ENCODE measurements at places on chromosomes 13 and 19.

GRCh38 chr13:32175307-32175706 is 139.9 kb downstream of the ZAR1L start:
- no peak for DNase-seq

DNA sequence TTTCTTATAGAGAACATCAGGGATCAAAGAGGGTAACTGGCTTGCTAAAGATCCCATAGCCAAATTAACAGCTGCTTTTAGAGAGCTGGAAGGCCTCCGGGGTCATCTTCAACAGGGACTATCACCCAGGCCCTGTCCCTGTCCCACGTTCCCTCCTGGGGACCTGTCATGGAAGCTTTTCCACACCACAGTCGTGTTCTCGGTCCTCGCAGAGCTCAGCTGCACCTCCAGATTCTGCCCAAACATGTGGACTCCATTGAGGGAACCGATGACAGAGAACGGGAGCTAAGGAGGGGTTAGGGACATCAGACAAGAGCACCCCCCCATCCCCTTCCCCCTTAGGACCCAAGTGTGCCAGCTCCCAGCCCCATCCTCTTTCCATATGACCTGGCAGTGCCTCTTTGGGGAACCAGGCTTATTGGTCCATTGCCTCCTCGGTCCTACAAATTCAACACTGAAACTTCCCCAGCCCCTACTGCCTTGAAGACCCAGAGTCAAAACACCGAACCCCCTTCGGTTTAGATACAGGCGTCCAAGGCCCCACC is 568 bp downstream of the FUZ start:
- no peak for DNase-seq

GRCh38 chr13:73966331-73966730 is 167.9 kb downstream of the KLF12 start:
- DNase-seq, result no peak

- no peak for DNase-seq
Observed at GRCh38 chr19:46635920-46636761, at the start of gene GNG8. Gene GNG8, minus strand, starts transcription at chr19:46636202. Its CDS starts 1,520 bp downstream, at chr19:46634682.

DNA sequence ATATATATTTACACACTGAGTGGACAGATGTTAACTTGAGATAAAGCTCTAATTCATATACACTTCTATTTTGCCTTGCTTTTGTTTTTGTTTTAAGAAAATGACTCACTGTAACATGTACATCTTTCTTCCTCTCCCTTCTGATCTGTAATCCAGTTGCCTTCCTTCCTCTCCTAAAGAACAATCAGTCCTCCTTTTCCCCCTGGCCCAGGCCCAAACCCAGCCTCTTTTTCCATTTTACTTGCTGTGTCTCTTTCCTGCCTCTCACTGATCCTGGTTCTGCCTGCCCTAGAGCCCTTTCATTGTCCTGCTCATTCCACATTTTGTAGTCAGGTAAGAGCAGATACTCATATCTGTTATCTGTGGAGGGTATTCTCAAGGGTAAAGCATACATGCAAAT is 50.8 kb downstream of the ZAR1L start:
- DNase-seq, result no peak

DNA sequence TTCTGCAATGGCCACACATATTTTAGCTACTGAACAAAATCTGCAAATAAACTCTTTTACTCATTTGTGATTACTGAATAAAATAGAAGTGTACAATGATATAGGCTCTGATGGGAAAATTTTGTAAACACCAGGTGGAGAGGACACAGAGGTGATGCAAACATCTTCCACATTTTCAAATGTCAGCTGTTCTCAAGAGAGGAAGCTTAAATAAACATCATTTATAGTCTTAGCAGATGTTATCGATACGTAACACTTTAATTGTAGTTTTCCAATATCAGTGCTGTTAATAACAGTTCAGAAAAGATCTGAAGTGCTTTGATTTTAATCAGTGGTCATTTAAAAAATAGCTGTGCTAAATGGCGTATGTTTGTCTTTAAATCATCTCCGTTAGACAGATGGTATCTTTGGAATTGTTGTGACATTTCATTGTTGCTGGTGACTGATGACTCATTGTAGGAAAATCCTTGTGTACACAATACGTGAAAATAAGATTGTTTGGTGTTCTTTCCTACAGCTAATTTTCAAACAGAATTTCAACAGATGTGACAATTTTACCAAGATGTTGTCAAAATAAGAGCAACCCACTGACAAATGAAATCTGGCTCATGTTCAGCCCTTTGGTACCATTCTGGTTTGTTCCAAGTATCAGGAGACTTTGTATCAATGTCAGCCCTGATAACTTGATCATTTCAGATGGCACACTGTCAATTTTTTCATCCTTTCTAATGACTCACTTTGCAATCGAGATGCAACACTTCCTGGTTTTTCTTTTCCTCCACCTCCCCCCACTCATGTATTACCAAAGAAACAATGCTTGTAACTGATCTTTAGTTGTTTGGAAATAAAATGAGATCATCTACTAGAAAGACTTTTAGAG is 516.0 kb downstream of the DCT start:
- no peak for DNase-seq

- DNase-seq, result no peak
Observed at GRCh38 chr19:33878030-33878544, 81.4 kb downstream of the KCTD15 start.

DNA sequence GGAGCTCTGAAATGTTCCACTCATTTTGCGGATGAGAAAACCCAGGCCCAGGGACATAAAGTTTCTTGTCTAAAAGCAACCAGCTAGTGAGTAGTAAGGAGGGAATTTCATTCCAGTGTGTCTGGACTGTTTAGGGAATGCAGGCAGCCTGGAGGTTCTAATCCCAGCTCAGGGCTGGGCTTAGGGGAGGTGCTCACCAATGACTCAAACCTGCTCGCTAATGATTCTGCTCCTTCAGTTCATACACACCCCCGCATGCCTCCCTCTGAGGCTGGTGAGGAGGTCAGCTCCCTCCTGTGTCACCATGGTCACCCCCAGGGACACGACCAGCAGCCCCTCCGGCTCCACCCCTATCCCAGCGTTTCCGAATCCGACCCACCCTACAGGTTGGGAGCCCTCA is 34.6 kb downstream of the CYP4F2 start:
- DNase-seq, result no peak

- DNase-seq, result no peak
Observed at GRCh38 chr13:31000889-31001288, 68.4 kb downstream of the TEX26 start.

- DNase-seq, result no peak
Observed at GRCh38 chr19:29294343-29294811, 81.4 kb upstream of the UQCRFS1 start.

- DNase-seq, result no peak
Observed at GRCh38 chr13:85427416-85427815, 371.8 kb downstream of the SLITRK6 start.

DNA sequence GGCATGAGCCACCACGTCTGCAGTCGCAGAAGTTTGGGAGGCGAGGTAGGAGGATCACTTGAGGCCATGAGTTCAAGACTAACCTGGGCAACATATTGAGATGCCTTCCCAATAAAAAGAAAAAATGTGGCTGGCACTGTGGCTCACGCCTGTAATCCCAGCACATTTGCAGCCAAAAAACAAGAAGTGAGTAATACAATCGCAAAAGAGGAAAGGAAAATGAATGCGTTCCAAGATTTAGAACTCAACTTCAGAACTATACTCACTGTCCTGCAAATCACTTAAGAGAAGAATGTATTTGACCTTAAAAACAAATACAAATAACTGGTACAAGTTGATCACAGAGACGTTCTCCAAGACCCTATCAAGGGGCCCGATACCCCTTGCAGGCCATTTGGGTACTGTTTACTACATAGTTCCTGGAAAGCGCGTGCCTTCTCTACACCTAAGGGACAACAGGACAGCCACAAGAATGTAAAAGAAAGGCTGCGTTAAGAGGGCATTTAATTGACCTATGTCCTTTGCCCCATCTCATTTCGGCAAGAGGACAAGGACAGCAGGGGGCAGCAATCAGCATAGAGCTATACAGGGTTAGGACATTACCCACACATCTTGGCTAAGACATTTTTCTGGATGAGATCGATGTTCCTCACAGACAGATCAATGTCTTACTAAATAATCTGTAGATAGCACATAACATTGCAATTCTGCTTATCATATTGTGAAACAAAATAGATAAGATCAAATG is 41.3 kb downstream of the FLT3 start:
- no peak for DNase-seq

GRCh38 chr13:112619730-112620631 is 32.0 kb upstream of the TUBGCP3 start:
- no peak for DNase-seq

- DNase-seq, result no peak
Observed at GRCh38 chr13:80504453-80504852, 163.5 kb upstream of the SPRY2 start.

GRCh38 chr13:81682081-81682630 is 1341.2 kb upstream of the SPRY2 start:
- no peak for DNase-seq

DNA sequence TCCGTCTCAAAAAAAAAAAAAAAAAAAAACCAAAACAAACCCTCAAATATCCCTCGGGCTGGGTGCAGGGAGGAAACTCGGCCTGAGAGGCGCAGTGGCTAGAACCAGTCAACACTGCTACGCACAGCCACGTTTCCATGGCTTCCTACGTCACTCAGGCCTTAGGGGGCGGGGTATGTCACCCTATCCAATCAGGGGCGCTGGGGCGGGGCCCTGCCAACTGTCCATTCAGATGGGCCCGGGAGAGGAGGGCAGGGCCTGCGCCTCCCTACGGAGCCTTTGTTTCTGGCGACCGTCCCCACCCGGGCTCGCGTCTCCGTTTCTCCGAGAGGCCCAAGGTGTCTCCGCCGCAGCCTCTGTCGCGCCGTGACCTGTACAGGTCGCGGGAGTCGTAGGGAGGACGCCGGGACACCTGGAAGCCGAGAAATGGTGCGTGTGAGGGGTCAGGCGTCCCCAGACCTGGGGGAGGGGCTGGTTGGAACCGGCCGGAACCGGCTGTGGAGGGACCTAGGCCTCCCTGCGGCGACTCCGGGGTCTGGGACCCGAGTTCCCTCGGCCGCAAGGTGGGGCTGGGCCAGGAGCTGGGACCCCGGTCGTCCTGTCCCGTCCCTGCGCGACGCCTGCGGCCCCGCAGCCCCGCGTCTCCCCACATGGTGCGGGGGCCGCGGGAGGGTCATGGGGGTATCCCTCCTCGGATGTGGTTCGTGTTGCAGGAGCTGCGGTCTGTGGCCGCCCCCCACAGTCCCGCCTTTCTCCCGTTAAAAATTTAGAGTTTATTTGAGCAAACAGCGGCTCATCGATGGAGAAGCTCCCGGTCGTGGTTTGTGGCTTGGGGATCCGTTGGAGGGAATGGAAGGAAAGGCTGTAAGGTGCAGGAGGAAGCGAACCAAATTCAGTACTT is at the start of gene ZNF627:
Gene ZNF627 (plus strand): TSS at position 282 of the 901 bp plus-strand sequence. CDS start 145 bp downstream, at position 427.
- peak; percentile 93 for DNase-seq

- no peak for DNase-seq
Observed at GRCh38 chr19:51750400-51751094, 1.1 kb downstream of the FPR1 start.

DNA sequence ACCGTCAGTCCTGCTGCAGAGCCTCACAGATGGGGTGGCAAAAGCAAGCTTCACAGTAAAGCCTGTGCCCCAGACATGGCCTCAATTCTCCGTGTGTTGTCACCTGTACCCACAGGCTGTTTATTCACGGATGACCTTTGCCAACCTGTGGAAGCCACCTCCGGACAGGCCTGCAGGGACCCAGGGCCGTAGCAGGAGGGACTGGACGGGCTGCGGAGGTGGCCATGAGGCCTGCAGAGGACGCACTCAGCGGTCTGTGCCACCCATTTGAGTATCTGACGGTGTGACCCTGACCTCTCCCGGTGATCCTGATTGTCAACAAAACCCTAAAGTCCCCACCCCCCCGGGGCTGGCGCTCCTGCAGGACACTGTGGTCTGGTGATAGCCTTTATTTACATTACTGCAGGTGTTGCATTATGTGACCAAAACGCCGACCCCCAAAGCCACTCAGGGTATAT is 7.8 kb upstream of the KLF16 start:
- DNase-seq, result no peak

DNA sequence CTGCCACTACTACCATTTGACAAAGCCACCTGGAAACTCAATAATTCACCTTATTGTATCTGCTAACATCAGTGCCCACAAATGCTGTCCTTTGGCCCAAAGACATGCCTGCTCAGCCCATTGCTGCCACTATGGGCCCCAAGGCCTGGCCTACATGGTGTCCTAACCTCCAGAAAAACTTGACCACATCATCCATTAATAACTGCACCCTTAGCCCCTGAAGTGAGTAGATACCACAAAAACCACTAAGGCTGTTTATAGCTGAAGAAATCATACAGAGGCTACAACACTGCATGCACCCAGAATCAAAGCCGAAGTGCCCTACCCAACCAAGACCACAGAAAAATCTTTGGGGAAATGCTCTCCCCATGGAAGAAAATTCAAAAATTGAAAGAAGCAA is 932.8 kb upstream of the SLITRK6 start:
- no peak for DNase-seq

DNA sequence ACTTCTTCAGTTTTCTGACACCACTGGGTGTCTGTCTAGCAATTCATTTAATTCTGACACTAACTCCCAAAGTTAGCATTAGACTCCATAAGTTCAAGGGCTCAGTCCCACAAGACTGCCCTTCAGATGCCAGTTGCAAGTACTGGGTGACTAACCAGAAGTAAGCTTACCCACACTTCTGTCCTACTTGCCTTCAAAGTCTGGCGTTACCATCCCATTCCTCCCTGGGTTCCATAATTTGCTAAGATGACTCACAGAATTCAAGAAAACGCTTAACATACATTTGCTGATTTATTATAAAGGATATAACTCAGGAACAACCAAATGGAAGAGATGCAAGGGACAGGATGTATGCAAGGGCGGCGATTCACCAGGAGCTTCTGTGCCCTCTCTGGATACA is 45.5 kb upstream of the NPAS1 start:
- no peak for DNase-seq

GRCh38 chr19:14003251-14004055 is 2.7 kb downstream of the RFX1 start:
- no peak for DNase-seq

DNA sequence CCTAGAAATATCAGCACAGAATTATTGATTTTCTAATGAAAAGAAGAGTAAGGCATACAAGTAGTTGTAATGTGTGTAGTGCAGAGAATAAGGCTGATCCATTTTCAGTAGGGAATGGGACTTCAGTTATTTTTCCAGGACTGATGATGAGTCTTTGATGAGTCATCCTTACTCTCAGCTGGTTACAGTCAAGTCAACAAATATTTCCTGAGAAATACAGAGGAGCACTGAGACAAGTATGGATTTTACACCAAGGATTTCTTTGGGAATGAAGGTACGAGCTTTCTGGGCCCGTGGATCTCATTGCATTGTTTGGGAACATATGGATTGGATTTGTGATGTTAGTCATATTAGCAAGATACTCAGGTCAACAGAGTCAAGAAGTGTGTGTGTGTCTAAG is 502.7 kb downstream of the FGF9 start:
- no peak for DNase-seq

All from T1000 (cell line).